ENCODE measurements at places on chromosomes 3 and 15.

GRCh38 chr3:42725454-42725853 is 22.9 kb upstream of the HHATL start:
- no peak for DNase-seq

DNA sequence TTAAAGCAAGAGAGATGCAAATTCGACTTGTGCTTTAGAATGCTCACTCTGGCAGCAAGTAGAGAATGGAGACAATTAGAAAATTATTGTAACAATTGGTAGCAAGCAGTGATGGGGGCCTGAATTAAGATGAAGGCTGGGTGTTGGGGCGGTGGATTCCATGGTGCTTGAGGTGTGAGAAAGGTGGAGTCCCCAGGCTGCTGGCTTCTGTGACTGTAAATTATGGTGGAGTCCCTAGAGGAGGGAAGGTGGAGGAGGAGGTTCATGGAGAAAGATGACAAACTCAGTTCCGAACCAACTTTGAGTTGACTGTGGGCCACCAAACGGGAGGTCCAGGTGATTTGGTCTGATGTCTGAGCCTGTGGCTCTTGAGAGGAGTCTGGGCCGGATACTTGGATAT is 10.7 kb upstream of the SMAD3 start:
- DNase-seq = no peak

- DNase-seq = no peak
These were observed 561.9 kb downstream of the GBE1 start for GRCh38 chr3:81199587-81199986.

- no peak for DNase-seq
These were observed 38.3 kb upstream of the AADAC start for GRCh38 chr3:151775314-151776258.

DNA sequence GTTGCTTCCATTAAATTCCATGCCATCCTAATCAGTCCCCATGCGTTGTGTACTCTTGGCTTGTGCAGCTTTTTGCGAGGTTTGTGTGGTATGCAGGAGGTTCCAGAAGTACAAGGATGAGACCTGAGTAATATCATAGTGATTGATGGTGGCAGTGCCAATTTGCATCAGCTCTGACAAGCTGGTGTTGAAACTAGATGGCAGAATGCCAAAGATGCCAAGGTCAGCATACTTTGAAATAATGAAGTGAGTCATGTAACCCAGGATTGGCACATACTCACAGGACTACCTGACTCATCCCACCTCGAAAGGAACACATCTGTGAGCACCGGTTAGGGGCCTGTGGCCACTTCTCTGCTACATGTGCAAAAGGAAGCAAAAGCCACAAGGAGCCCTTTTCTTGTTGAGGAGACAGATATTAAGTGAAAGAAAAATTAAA is 14.3 kb downstream of the KAT2B start:
- peak; percentile 68 for DNase-seq

DNA sequence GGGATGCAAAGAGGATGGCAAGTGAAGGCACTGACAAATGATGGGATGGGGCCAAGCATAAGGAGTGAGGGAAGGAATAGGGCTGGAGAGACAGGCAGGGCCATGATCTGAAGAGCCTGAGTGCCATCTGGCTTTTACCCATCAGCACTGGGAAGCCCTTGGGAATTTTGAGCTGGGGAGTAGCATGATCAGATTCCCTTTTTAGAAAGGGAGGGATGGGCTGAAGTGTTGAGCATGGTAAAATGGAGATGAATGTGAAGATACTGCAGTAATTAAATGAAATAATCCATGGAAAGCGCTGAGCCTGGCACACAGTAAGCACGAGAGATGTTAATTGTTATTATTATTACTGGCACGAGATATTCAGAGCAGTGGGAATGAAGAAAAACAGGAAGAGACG is 9.9 kb downstream of the RBP1 start:
- DNase-seq = no peak
